ENCODE measurements at places on chromosomes 3 and 15.

- DNase-seq: no peak
These were observed 42.9 kb downstream of the CCR3 start for GRCh38 chr3:46284981-46285683.

GRCh38 chr15:81966631-81967030, 79.2 kb downstream of the MEX3B start:
- no peak for DNase-seq

- DNase-seq: no peak
These were observed 34.3 kb upstream of the CEMIP start for GRCh38 chr15:80744826-80745225.

DNA sequence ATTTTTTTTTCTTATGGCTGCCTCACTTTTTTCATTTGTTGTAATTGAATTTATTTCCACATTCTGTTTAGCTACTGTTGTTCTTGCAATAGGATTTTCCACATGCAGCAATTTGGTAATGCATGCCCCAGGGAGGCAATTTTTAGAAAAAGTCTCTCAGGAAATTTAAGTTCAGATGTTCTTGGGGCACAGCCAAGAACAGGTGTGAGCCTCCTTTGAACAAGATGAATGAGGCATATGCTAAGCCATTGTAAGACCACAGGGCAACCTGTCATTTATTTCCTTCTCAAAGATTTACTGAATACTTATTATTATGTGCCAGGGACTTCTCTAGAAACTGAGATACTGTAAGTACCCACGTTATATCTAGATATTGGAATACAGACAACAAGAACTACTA, 549.5 kb downstream of the DIPK2A start:
- no peak for DNase-seq

DNA sequence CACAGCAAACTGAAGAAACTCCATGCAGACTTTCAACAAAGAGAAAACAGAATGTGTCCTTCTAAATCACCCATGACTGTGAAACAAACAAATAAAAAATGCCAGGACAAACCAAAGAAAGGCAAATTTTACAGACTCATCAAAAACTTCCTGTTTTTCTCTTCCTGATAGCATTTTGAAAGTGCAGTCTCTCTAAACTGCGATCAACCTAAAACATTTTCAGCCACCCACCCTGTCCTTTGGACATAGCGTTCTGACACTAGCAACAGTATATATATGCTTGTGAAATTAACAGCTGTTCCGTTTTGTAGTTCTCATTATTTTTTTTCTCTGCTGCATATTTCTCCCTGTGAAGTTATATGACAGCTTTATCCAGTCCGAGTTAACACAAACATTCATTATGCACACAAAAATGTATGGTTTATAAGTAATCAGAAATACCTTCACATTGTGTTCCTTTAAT, 151.7 kb downstream of the FBN1 start:
- DNase-seq: no peak

DNA sequence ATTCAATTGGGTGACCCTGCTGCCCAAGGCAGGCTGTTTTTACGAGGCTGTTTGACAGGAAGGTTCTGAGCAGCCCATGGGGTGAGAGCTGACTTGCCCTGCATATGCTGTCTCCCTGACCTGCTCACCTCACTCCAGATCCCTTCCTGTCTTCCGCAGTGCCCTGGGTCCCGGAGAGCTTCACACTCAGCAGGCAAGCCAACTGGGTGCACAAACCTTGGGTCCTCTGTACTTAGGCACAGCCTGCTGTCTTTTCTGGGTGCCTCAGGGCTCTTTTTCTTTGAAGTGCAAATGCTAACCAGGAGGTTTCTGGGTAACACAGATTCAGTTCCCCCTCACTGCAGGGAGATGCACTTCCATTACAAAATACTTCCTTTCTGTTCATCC, 32.8 kb downstream of the ZXDC start:
- no peak for DNase-seq

- DNase-seq: no peak
These were observed 10.4 kb upstream of the SEMA4B start for GRCh38 chr15:90190606-90191343.

DNA sequence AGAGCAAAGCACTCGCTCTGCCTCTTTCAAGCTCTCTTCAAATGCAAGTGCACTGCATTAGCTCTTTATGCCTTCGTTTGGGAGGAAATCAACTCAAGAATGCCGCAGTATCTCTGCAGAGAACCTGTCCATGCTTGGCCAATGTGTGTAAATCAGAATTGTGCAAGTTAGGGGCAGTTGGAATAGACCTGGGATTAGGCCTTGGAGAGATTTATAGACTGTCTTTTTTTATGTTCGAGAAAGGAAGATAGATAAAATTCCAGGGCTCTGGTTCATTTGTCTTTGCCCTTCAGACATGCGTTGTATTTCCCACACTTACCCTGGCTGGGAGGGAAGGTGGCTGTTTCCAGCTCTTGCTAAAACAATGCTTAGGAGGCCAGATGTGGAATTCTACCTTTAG, 163.7 kb downstream of the MOBP start:
- DNase-seq: no peak

GRCh38 chr3:188209740-188210139, 55.8 kb downstream of the LPP start:
- no peak for DNase-seq

GRCh38 chr3:24368605-24369004, 126.0 kb downstream of the THRB start:
- no peak for DNase-seq

- no peak for DNase-seq
These were observed 191.1 kb upstream of the TSC22D2 start for GRCh38 chr3:150216866-150217600.

- no peak for DNase-seq
These were observed 75.8 kb downstream of the SQOR start for GRCh38 chr15:45710657-45711056.

DNA sequence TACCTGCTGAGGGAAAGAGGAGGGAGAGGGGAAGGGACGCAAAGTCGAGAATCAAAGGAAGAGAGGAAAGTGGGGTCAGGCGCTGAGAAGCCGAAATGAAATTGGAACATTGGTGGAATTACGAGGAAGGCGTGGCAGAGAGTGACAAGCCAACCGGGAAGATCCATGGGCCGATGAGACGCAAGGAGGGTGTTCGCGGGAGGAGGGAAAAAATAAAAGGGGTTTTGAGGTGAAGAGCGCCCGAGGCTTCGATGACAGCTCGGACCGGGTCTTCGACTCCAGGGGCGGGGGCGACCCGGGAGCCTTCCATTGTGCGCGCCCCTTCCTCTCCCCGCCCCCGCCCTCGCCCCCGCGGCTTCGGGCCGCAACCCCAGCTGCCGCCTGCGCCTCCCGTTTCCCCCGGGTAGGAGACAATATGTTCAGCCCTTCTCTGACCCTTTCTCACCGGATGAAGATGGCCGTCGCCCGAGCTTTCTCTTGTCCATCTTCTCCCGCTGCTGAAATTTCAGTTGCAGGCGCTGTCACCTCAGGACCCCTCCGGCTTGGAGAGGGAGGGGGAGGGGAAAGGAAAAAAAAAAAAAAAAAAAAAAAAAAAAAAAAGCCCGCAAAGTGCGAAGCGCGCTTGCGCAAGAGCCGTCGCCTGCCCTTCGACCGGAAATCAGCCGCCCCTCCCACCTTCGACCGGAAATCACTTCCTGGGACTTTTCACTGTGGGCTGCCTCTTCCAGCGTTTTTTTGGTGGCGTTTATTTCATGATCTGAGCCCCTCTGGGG, at the start of gene SENP7:
TSS of gene SENP7 (minus strand) at position 567 of the 773 bp plus-strand sequence. CDS start at position 485, 82 bp downstream.
- DNase-seq: peak; percentile 82

GRCh38 chr15:100216182-100216581, 125.6 kb downstream of the ADAMTS17 start:
- no peak for DNase-seq

- DNase-seq: no peak
These were observed 12.4 kb upstream of the CHRM5 start for GRCh38 chr15:33955945-33956344.

- peak; percentile 40 for DNase-seq
These were observed 122.4 kb downstream of the RAP2B start for GRCh38 chr3:153284282-153284938.

GRCh38 chr3:185280572-185281365, 26.9 kb upstream of the EHHADH start:
- DNase-seq: no peak

DNA sequence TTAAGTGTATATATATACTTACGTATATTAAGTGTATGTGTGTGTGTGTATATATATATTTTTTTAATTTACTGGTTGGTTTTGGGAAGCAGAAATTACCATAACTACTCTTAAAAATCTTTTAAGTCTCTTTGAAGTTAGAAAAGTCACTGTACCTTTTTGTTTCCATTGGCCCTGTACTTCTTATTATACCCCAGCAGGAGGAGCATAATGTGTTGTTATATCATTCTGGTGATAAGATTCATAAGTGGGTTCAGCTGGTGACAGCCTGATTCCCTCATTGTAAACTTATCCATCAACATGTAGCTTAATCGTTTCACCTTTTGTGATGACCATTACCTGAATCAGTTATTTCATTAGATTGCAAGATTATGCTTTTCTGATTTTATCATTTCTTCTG, 30.8 kb downstream of the MLH1 start:
- DNase-seq: no peak

DNA sequence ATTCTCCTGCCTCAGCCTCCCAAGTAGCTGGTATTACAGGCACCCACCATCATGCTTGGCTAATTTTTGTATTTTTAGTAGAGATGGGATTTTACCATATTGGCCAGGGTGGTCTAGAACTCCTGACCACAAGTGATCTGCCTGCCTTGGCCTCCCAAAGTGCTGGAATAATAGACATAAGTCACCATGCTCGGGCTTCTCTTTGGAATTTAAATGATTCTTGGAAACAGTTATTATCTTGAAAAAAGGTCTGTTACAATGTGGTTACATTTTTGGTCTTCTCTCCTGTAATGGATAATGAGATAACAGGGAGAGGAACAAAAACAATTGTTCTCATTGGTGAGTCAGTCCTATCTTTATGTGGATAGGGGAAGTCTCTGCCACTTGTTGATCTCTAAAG, 59.8 kb upstream of the AADACL2 start:
- DNase-seq: no peak

GRCh38 chr3:73591286-73591800, 33.4 kb downstream of the PDZRN3 start:
- no peak for DNase-seq

DNA sequence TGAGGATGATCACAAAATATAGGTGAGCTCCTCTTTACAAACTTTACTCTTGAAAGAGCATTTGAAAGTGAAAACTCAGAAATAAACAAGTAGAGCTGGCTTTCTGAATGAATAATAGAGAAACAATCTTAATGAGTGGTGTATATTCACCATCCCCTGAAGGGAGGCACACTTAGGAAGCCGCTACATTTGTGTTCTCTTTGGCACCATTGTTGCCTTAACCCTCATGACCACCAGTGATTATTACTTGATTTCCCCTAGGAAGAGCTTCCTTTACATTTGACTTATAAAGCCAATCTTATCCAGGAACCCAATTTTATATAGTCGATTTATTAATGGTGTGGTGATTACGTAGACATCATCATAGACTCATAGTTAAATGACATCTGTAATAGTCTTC, 883.9 kb downstream of the TBL1XR1 start:
- no peak for DNase-seq

GRCh38 chr3:146783446-146783845, 178.3 kb upstream of the PLSCR5 start:
- no peak for DNase-seq

DNA sequence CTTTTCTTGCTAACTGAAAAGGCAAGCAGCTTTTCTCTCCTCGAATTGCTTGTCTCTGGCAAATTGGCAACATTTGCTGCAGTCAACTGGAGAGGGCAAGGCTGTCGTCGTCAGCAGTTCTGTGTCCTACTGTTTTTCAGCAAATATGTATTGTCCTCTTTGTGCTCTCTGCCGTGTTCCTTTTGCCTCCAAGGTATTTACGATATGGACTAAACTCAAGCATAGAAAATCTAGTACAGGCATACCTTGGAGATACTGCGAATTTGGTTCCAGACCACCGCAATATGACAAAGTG, 558 bp upstream of the SLC30A4 start:
- no peak for DNase-seq

GRCh38 chr3:96700322-96701315, 113.8 kb upstream of the EPHA6 start:
- DNase-seq: no peak

- DNase-seq: no peak
These were observed 121.0 kb upstream of the NUDT16 start for GRCh38 chr3:131260525-131260924.

GRCh38 chr3:113804661-113805060, 33.9 kb upstream of the GRAMD1C start:
- DNase-seq: no peak

Measured in stimulated activated CD4-positive, alpha-beta T cell treated with anti-CD3 and anti-CD28 coated beads, Interleukin-2, amount 100 ng/mL, for 24 hours (primary cell).